PC-3 (cell line): ENCODE measurements at places on chromosomes 4 and X. TPM values are rescaled to one million over a fixed set of nuclear protein-coding genes. Genes with fewer than 3 reads are reported as not detected.

EVC gene
- total RNA-seq = 22.7 and 29.9 TPM in 2 replicates

TLR3 gene
- total RNA-seq = 0.33 TPM in 1 of 2 replicates, not detected in the other

MAGEC3 gene
- not detected in 2 replicates for total RNA-seq

TTC29 gene
- total RNA-seq = not detected in 2 replicates

DNA sequence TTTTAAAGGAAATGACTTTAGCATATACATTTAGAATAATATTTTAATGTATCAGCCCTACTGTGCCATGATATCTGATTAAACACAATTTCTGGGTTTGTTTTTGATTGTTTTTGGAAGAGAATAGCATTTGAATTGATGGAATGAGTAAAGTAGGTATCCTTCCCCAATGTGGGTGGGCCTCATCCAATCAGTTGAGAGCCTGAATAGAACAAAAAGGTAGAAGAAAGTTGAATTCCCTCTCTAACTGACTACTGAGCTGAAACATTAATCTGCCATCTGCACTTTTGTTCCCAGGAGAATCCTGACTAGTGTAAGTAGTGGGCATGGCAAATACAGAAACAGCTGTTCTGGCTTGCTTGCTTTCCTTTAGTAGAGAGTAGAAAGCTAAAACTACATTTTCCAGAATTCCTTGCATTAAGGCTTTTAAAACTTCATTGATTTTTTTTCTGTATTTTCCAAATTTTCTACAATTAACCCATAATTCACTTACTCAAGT, 9.7 kb upstream of the SEC24D start:
- DNase-seq = no peak

- no peak for DNase-seq
Observed at GRCh38 chr4:57492251-57492878, 382.2 kb upstream of the IGFBP7 start.

DNA sequence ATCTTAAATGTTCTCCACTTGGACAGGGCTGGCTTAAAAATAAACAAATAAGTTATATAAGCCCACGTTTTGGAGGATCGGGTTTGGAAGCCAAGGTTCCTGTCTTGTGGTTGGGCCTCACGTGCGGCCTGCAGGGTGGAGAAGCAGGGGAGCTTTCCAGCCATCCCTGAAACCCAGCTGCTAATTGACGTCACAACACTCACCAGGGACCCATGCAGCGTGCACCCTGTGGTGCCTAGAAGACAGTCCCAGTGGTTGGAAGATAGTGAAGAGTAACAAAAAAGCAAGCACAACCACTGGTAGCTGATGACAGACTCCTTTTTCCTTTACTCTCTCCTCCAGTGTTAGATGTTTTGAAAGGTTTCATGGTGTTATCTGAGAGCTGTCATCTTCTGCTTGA, 142.0 kb upstream of the RBPJ start:
- DNase-seq = no peak

GRCh38 chrX:47578692-47579091, 3.5 kb upstream of the TIMP1 start:
- no peak for DNase-seq

DNA sequence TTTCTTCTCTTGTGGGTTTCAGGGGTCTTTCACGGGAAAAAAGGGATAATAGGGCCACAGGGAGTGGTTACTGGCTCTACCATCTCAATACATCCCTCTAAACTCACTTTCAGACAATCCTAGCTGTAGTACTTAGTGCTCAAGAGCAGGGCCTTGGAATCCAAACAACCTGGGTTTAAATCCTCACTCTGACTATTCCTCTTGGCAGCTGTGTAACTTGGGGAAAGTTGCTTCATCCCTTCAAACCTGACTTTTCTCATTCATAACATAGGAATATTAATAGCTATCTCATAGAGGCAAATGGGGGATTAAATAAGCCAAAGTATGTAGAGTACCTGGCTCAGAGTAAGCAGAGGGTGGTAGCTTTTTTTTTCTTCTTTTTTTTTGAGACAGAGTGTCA, 32.4 kb downstream of the CCNG2 start:
- DNase-seq = no peak

DNA sequence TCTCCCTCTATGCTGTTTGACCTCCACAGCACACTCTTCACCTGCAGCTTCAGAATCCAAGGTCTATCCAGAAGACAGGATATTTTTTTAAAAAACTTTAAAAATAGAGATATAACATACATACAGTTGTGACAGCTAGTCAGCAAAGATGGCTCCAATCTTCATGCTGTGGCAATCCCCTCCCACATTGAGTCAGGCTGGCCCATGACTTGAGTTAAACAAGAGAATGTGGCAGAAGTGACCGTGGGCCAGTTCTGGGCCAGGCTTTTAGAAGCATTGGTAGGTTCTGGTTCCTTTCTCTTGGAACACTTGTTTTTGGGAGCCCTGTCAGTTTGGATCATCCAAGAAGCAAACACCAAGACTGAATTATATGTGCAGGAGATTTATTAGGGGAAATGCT, 36.1 kb upstream of the REPS2 start:
- DNase-seq = no peak

DNA sequence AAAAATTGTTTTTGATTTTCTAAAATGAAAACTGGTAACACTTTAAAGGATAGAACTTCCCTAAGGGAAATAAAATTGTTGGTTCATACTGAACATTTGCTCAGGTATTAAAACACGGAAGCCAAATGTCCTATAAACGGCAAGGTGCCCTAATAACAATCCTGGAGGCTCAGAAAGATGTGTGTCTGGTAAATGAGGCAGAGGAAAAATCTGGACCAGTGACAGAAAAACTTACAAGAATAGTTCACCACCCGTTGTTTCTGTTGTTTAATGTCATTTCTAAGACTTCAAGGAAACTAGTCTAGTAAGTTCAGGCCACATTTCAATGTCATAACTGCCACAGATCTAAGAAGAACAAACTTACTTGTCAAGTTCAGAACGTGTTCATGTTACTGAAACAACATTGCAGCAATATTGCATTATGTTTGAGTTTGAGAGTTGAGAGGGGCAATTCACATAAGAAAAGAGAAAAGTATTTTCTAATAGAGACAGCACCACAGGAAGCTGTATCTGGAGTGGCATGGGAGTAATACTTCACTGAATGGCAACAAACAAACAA, 476.6 kb downstream of the GRXCR1 start:
- DNase-seq = no peak
